ENCODE measurements at places on chromosomes 2 and 18. TPM values are rescaled to one million over a fixed set of nuclear protein-coding genes. Genes with fewer than 3 reads are reported as not detected.

DCC gene
- not detected for total RNA-seq

- H3K27ac ChIP-seq: no peak overlapping the region
- H3K4me1 ChIP-seq: no peaks in the 10 kb centered on the region
- no peak overlapping the region for H3K4me3 ChIP-seq
- peak; percentile 34 for DNase-seq
- H3K36me3 ChIP-seq: no peaks in the 10 kb centered on the region
These were observed 3.8 kb upstream of the ARHGAP25 start for GRCh38 chr2:68730828-68731227.

DNA sequence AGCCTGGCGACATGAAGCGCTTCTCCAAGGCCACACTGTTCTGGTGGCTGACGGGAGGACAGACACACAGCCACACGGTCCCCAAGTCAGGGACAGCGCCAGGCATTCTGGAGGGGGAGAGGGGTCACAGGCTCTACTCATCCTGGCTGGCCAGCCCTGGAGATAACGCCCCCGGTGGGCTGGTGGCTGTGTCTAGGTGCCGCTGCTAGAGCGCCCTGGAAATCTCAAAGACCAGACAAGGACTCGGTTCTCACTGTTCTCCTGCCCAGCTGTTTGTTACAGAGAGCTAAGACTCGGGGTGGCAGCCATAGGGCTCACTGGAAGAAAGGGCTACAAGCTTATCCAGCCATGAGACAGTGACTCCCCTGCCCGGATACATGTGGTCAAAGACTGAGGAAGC lies 72.0 kb downstream of the KCNF1 start:
- H3K27me3 ChIP-seq: no peaks in the 10 kb centered on the region
- no peak overlapping the region for H3K4me3 ChIP-seq
- no peak for DNase-seq
- no peaks in the 10 kb centered on the region for H3K4me1 ChIP-seq
- H3K27ac ChIP-seq: peak overlapping the region; percentile 51

DNA sequence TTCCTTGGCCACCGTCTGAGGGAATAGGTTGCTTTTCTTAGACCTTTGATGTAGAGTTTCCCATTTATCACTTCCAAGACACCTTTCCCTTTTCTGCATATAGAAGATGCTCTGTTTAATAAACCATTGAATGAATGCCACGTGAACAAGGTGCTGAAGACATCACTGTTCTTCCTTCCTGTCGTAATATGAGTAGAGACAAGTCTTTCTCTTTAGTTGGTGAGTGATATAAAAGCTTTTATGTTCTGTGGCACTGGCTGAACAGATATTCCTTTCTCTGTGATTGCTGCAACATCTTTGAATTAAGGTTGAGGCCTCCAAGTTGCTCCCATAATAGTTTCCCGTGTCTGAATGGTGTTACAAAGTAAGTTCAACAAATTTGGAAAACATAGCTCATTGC lies 38.7 kb downstream of the TTC39C start:
- H3K36me3 ChIP-seq: no peaks in the 10 kb centered on the region
- H3K4me3 ChIP-seq: no peak overlapping the region
- peak overlapping the region; percentile 27 for H3K27ac ChIP-seq
- no peaks in the 10 kb centered on the region for H3K27me3 ChIP-seq
- no peak for DNase-seq

- H3K4me3 ChIP-seq: no peak overlapping the region
- H3K36me3 ChIP-seq: no peaks in the 10 kb centered on the region
- no peak overlapping the region for H3K27ac ChIP-seq
These were observed 85.6 kb upstream of the ST3GAL5 start for GRCh38 chr2:85974390-85974789.

GRCh38 chr2:150156876-150157275 lies 330.6 kb downstream of the RND3 start:
- no peaks in the 10 kb centered on the region for H3K4me1 ChIP-seq
- H3K27me3 ChIP-seq: no peaks in the 10 kb centered on the region
- no peak for DNase-seq

- H3K36me3 ChIP-seq: no peaks in the 10 kb centered on the region
- no peak overlapping the region for H3K27ac ChIP-seq
- H3K27me3 ChIP-seq: no peaks in the 10 kb centered on the region
- H3K4me3 ChIP-seq: no peak overlapping the region
These were observed 329.7 kb upstream of the NRP2 start for GRCh38 chr2:205352593-205352992.

- no peaks in the 10 kb centered on the region for H3K27me3 ChIP-seq
- no peak overlapping the region for H3K27ac ChIP-seq
- DNase-seq: no peak
- peaks cover 19% of the 10 kb centered on the region for H3K4me1 ChIP-seq
- H3K36me3 ChIP-seq: peaks cover 17% of the 10 kb centered on the region
These were observed 35.9 kb upstream of the MCFD2 start for GRCh38 chr2:46951290-46952064.

AQP12B gene
- not detected for total RNA-seq

- no peak overlapping the region for H3K4me3 ChIP-seq
- no peak overlapping the region for H3K27ac ChIP-seq
These were observed 600.3 kb downstream of the CCDC85A start for GRCh38 chr2:56784046-56784445.

DNA sequence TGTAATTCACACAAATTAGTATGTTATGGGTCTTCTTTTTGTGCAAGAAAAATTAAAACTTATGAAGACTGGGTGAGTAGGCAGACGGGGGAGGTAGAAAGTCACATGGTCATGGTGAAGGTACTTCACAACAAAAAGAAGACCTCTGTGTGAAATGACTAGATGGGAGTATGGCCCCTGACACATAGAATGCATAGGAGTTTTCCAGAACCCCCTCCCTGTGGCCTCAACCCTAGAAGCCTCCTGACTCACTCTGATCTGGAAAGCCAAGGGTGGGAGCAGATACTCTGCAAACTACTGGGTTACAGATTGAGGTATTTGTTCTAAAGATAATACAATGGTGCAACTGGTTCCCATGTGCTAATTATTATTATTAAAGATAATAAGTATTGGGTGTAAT lies 23.2 kb downstream of the SATB2 start:
- no peaks in the 10 kb centered on the region for H3K36me3 ChIP-seq
- no peaks in the 10 kb centered on the region for H3K27me3 ChIP-seq
- DNase-seq: no peak
- no peak overlapping the region for H3K4me3 ChIP-seq

TRIB2 gene
- 55.7 TPM for total RNA-seq

DNA sequence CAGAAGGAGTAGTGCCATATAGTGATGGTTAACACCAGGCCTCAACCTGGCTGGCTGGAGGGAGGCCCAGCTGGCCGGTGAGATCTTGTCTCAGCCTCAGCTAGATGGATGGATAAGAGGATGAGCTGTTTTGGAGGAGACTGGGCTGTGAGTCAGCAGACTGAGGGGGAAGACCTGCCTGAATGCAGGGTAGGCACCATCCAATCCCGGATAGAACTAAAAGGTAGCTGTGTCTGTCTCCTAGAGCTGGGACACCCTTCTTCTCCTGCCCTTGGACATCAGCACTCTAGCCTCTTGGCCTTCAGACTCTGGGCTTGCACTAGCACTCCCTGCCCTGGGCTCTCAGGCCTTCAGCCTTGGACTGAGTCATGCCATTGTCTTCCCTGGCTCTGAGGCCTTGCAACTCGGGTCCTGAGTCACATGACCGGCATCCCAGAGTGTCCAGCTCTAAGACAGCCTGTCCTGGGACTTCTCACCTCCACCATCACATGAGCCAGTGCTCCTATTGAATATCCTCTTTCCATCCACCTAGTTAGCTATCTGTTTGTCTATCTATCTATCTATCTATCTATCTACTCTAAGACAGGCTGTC lies 131.3 kb downstream of the TPO start:
- no peaks in the 10 kb centered on the region for H3K27me3 ChIP-seq
- no peaks in the 10 kb centered on the region for H3K4me1 ChIP-seq
- no peak overlapping the region for H3K27ac ChIP-seq

DNA sequence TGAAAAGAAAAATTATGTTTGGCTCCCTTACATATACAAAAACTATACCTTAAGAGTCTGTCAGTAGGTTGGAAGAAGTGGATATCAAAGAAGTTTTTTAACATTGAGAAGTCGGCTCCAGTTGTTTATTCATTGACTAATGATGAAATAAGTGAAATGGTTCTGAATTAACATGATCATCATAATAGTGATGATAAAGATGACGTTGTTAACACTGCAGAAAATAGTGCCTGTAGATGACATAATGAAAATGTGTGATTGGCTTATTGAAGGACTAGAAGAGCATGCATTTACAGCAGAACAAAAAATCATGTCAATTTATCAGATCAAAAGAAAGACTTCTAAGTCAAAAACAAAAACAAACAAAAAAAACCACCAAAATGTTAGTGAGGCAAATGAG lies 1125.4 kb upstream of the NXPH2 start:
- H3K36me3 ChIP-seq: no peaks in the 10 kb centered on the region
- H3K4me1 ChIP-seq: no peaks in the 10 kb centered on the region
- DNase-seq: no peak
- H3K27me3 ChIP-seq: no peaks in the 10 kb centered on the region

DNA sequence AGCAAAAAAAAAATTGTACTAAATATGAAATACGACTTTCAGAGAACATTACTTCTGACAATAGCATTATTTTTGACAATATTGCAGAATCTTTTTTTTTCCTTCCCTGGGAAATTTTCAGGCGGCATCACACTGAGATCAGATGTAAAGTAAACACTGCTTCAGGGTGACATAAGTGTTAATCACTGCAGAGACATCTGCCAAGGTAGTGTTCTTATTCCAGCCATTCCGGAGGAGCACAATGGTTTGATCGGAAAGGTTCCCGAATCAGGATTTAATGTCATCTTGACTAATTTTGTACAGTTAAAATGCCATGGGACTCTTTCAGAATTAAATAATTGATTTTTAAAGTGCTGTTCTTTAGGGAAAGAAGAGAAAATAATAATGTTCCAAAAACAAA lies 56.7 kb upstream of the ZNF236 start:
- no peak overlapping the region for H3K4me3 ChIP-seq
- H3K27me3 ChIP-seq: no peaks in the 10 kb centered on the region
- no peak overlapping the region for H3K27ac ChIP-seq
- no peaks in the 10 kb centered on the region for H3K36me3 ChIP-seq
- H3K4me1 ChIP-seq: no peaks in the 10 kb centered on the region

DNA sequence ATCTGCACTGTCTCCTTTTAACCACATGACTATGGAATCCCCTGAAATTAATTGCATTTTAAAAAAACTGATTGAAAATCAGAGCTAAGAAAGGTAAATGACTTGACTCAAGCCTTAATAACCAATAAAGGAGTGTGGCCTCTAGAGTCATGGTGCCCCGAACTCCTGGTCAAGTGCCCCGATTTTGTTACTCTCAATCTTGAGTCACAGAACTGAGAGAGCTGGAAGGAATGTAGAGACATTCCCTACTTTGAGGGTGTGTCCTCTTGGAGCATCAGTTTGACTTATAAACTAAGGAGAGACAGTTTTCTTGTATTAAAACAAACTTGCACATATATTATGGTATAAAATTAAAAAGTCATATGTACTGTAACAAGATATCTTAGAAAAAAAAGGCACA lies 2.4 kb downstream of the WDR43 start:
- H3K36me3 ChIP-seq: no peaks in the 10 kb centered on the region
- no peaks in the 10 kb centered on the region for H3K27me3 ChIP-seq
- H3K4me1 ChIP-seq: no peaks in the 10 kb centered on the region
- DNase-seq: no peak
- no peak overlapping the region for H3K4me3 ChIP-seq

- H3K27ac ChIP-seq: peak overlapping the region; percentile 46
- no peak overlapping the region for H3K4me3 ChIP-seq
- no peaks in the 10 kb centered on the region for H3K27me3 ChIP-seq
- peak; percentile 81 for DNase-seq
These were observed 52.7 kb upstream of the CYP1B1 start for GRCh38 chr2:38128653-38129052.

DNA sequence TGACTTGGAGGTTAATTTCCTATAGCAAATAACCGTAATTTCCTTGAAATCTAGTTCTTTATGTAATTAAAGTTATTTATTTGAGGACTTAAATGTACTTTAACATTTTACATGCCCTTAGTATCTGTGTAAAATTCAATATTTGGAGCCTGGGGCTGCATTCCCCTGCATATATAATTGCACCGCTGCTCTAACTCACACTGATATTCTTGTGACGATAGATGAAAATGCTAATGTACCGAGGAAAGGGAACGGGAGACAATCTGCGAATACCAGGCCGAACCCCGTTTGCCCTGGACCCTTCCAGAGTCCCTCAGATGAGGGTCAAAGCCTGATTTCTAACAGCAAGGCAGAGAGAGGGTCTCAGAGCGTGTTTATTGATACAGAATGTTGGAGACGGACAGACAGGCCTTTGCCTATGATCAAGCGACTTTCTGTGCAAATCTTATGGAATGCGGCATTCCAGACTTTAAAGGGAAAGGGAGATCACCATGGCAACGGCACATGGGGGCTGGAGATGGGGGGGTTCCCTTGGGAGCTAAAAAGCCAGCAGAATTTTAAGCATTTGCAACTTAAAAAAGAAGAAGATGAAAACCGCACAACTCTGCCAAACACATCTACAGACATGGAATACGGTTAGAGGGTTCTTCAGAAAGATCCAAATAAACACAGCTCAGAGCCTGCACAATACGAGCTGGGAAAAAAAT lies 57.6 kb upstream of the TWIST2 start:
- H3K27ac ChIP-seq: no peak overlapping the region
- H3K27me3 ChIP-seq: no peaks in the 10 kb centered on the region
- H3K4me3 ChIP-seq: no peak overlapping the region
- DNase-seq: no peak

CCDC74B gene
- total RNA-seq: 2.5 TPM

MREG gene
- total RNA-seq: 0.35 TPM

All from right atrium auricular region (tissue), 2 donors.